ENCODE measurements at places on chromosomes 12 and 14.

- DNase-seq: no peak
These were observed 13.1 kb downstream of the RHOF start for GRCh38 chr12:121780429-121780828.

GRCh38 chr12:96365604-96366380 is 34.4 kb downstream of the CDK17 start:
- DNase-seq: no peak

GRCh38 chr12:122206111-122206881 is 2.8 kb downstream of the B3GNT4 start:
- DNase-seq: no peak

GRCh38 chr12:10404798-10405197 is 4.8 kb downstream of the KLRC4 start:
- DNase-seq: no peak

GRCh38 chr12:109554761-109555160 is 18.5 kb downstream of the MMAB start:
- DNase-seq: no peak

DNA sequence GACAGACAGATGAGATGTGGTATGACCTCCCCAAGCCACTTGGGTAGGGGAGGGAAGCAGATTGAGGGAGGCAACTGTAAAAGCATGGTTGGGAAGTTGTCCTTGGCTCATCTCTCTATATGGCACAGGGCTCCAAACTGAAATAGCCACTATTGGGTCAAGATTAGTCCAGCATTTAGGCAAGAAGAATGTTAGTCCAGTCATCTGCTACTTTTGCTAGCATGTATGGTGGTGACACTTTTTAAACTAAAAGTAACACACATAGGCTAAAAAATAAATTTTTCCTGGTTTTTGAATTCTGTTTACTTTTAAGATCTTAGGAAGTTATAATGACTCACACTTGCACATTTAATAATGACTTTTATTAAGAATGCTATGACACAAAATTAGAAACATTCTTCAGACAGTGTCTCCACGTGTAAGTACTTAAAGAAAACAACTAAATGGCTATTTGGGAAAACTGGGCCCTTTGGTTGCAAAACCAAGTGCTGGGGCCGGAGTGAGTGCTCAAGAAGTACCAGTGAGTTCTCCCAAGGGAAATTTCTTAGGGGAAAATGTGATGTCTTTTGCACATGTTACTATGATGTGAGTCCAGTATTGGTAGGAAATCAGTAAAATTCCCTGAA is 179.1 kb upstream of the HIF1A start:
- DNase-seq: peak; percentile 5

GRCh38 chr14:42469637-42470426 is 863.2 kb downstream of the LRFN5 start:
- no peak for DNase-seq

DNA sequence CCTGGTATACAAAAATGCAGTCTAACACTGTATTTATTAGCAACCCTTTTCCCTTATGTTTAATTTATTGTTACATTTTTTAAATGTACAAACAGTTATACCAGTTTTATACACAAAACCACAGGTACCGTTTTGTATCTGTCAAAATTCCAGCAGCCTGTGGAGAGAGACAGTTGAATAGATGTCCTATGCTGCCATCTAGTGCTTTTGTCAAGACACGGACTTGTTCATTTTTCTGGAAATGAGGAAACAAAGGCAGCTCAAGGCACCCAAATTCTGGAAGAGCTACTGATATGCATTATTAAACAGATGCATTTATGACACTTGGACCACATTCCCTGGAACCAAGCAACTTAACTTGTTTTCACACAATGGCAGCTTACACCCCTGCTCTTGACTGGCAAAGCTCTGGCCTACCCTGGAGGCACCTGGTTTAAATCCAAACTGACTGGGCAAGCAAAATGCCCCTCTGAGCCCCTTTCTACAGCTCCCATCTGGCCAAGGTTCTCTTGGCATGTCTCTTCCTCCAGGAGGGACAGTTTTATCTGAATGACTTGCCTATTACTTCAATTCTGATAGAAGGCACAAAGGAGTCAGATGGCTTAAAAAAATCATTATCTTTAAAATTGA is 286.9 kb upstream of the PRKD1 start:
- peak; percentile 61 for DNase-seq

- DNase-seq: no peak
These were observed 35.2 kb downstream of the GPR65 start for GRCh38 chr14:88040146-88040545.

GRCh38 chr12:130463275-130463658 is 125.6 kb downstream of the PIWIL1 start:
- no peak for DNase-seq

DNA sequence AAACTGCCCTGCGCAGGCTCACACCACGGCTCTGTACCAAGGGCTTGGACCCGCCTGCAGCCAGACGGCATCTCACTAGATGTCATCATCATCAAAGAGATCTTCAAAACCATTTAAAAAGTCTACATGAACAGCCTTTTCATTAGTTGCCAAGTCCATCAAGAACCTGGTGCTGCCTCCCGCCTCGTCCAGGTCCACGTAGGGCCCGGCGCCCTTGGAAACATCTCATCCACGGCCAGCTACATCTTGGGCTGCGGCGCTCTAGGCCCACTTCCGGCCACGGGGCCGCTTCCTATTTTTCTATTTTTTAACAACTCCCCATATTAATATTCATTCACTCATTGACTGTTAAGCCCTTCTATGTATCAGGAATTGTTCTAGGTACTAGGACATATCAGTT is 7.4 kb upstream of the GNPNAT1 start:
- no peak for DNase-seq

DNA sequence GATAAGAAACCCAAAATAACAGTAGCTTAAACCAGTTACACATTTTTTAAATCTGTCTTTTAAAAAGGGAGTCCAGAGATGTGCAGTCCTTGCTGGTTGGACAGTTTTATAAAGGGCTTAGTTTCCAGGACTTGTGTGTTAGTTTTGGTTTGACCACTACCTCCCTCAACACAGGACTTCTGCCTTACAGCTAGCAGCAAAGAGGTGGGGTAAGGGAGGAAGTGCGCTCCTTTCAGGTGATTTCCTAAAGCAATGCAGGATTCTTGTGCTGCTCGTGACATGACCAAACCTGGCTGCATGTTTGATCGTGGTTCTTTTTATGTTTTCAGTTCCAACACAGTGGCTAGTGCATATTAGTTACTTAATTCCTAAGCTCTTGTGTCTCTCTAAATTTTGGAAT is 266.2 kb downstream of the TMTC2 start:
- no peak for DNase-seq

GRCh38 chr12:28089338-28089737 is 100.9 kb upstream of the CCDC91 start:
- DNase-seq: peak; percentile 40
